ENCODE measurements at places on chromosomes 2 and 18.

DNA sequence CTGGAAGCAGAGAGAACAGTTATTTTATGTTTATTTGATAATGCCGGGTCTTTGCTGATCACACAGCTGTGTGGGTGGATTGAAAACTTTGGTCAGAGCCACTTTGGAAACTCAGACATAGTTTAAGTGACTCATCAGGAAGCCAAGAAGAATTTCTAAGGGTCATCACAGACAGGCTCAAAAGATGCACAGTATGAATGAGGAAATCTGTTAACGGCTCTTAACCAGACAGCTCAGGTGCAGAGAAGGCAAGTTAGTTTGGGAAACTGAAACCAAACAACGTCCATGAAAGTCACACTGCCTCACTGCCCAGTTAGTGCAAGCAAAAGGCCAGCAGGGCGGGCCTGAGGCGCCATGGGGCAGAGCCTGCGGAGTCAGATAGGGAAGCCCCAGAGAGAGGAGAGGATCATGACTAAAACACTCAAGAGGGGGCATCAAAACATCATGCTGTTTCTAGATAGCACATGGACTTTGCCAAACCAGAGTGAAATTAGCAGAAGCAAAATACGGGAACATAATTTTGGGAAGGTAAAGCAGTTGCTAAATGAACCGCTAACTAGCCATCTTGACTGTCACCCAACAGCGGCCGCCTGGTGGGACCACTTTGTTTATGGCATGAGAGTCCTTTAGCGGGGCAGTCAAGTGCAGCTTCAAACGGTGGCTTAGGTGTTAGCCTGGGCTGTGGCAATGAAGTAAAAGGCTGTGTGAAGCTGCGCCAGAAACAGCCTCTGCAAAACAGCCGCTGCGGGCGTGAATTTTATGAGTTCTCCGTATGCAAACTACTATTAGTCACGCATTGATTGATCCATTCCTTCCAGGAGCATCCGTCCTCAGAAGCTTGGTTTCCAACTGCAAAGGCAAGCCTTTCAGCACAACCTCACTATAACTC is 101.2 kb downstream of the KCTD18 start:
- no peak for DNase-seq

GRCh38 chr18:35513181-35513936 is 15.6 kb upstream of the INO80C start:
- no peak for DNase-seq

DNA sequence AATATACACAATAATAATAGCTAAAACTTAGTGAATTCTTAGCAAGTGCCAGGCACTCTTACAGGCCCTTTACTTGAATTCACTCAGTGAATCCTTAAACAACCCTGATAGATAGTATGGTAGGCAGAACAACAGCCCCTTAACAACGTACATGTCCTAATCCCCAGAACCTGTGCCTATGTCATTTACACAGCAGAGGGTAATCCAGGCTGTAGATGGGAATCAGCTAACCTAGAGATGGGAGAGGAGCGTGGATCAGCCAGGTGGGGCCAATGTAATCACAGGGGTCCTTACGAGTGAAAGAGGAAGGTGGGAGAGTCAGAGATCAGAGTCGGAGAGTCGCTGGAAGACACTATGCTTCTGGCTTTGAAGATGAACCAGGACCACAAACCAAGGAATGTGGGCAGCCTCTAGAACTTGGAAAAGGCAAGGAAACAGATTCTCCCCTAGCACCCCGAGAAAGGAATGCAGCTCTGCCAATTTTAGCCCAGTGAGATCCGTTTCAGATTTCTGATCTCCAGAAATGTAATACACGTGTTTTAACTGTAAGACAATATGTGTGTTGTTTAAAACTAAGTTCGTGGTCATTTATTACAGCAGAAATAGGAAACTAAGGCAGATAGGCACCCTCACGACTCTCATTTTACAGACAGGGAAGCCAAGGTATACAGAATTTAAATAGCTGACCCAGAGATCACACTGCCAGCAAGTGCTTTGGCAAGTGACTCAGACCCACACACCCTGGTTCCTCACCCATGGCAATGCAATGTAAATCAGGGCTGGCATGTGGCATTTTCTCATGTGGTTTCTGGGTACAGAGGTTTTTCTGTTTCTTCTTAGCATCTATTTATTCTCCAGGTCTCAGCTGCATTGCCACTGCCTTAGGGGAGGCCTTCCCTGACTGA is 68.9 kb downstream of the DOCK10 start:
- DNase-seq, result peak; percentile 4

GRCh38 chr2:55431982-55432627 is 12.4 kb upstream of the CCDC88A start:
- DNase-seq, result no peak

- no peak for DNase-seq
Observed at GRCh38 chr2:79041032-79041448, 15.5 kb downstream of the REG3G start.

- no peak for DNase-seq
Observed at GRCh38 chr2:4247791-4248190, 544.4 kb downstream of the DCDC2C start.

DNA sequence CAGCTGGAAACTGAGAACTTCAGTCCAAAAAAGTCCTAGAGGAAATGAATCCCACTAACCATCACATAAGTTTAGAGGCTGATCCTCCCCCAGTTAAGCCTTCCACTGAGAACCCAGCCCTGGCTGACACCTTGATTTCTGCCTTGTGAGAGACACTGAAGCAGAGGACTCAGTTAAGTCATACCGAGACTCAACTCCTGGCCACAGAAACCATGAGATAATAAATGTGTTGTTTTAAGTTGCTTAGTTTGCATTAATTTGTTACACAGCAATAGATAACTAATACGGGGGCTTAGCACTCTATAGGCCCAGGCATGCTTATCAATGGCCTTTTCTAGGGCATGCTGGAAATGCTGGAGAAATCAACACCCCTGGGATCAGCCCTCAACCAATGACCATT is 3.4 kb upstream of the ADD2 start:
- DNase-seq, result no peak

DNA sequence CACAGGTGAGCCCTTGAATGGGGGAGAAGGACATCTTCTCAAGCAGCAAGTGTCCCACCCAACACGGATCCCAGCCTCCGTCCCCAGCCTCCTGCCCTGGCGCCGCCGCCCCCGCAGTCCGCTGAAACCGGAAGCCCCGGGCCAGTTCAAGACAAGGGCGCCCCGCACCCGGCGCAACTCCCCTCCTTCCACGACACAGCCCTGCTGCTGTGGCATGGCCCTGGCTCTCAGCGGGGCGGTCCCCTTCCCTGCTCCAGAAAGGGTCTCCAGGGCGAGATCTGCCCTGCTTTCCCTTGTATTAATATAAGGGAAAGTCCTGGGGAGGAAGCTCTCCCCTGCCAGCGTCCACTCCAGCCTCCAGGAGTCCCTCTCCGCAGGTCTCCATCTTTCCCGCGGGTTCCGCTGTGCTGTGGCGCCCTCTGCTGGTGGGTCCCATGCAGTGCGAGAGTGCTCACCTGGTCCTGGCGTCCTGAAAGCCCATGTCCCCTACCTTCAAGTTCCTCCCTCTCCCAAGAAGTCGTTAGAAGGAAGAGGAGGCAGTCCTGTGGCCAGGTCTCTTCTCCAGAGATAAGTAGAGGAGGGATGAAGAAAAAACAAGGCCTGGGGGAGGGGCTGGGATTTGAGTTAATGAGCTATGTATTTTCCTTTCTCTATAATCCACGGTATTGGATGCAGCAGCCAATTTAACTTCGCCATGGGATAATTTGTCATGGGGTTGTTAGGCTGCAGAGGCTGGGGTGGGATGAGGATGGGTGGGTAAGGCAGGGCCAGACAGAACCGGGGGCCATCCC is 176.0 kb downstream of the SMAD2 start:
- DNase-seq, result no peak

DNA sequence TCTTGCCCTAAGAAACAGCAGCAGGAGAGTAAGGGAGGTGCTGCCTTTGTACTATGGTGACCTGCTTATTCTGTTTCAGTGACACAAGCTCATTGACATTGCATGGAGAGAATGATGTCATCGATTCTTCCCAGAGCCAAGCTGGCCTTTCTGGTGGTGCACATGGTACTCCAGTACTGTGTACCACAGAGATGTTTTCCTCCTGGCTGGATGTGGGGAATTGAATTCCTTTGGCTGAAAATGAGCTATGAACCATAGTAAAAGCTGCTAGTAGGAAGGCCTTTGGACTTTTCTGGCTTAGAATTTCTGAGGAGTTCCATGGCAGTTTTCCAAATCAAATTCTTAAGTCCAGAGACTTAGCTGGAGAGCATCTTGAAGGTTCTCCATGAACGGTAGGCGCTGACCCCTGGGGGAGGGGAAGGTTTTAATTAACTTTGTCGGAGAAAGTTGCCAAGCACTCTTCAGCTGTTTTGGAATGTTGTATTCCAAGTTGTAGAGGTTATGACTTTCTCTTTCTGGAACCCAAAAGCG is 17.1 kb upstream of the B3GNT2 start:
- no peak for DNase-seq

DNA sequence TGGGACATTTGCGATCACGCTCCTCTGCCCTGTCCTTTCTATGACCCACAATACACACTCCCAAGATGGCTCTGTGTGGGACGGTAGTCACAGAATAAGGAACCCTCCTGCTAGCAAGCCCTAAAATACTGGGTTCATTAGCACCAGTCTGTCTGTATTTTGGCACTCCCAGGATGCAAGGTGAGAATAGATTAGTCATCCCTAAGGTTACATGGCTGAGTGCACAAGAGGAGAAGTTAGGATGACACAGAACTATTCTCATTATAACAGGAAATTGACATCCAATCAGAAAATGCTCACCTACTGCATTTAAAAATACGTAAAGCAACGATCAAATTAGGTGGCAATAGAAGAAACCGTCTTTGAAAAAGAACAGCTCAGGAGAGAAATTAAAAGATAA is 590.2 kb downstream of the EPHA4 start:
- no peak for DNase-seq

GRCh38 chr18:72878143-72878542 is 10.4 kb upstream of the NETO1 start:
- no peak for DNase-seq

GRCh38 chr2:39772086-39772811 is 6.8 kb downstream of the THUMPD2 start:
- DNase-seq, result no peak

GRCh38 chr2:98510322-98510662 is 65.6 kb downstream of the INPP4A start:
- DNase-seq, result no peak

DNA sequence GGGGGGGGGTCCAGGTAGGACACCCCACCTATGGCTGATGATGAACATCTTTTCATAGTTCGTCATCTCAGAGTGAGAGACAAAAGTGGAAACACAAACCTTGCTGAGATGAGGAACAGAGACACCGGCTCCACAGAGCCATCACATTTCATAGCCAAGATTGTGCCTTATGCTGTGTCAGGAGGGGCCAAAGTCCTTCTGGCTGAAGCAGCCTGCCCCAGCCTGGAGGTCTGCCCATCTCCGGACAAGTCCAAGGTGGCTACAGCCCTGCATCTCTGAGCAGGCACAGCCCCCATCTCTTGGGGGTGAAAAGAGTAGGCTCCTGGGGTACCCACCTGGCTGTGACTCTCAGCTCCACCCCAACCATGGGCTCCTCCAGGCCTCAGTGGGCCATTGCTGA is 70.3 kb downstream of the ZBTB7C start:
- DNase-seq, result no peak

- DNase-seq, result no peak
Observed at GRCh38 chr2:69769272-69769671, 27.3 kb downstream of the ANXA4 start.

DNA sequence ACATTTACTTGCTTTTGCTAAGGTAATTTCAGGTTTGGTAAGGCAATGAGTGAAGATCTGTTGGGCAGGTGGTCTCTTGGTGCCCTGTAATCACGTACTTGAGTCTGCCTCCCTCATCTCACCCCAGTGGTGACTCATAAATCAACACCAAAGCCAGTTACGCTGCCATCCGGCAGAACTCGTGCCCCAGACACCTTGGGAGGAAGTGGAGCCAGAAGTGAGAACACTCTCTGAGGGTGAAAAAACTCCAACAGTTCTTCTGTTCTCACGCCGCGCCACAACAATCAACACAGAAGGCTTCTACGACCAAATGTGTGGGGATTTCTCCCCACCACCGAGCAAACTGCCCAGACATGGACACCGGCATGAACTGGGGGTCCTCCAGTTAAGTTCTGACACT is 206.2 kb downstream of the ARL4C start:
- DNase-seq, result peak; percentile 76

- no peak for DNase-seq
Observed at GRCh38 chr2:37323781-37324535, 675 bp downstream of the PRKD3 start.

DNA sequence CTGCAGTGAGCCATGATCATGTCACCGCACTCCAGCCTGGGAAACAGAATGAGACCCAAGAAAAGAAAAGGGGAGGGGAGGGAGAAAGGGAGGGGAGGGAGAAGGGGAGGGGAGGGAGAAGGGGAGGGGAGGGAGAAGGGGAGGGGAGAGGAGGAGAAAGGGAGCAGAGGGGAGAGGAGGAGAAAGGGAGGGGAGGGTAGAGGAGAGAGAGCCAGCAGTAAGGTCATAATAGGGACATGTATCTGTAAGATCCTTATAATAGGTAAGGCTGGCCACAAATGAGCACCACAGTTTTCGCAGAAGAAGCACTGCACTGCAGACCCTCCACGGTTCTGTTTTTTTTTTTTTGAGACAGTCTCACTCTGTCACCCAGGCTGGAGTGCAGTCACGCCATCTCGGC is 62.6 kb downstream of the STPG4 start:
- DNase-seq, result no peak

- DNase-seq, result no peak
Observed at GRCh38 chr2:190980630-190981209, 33.3 kb downstream of the STAT1 start.

DNA sequence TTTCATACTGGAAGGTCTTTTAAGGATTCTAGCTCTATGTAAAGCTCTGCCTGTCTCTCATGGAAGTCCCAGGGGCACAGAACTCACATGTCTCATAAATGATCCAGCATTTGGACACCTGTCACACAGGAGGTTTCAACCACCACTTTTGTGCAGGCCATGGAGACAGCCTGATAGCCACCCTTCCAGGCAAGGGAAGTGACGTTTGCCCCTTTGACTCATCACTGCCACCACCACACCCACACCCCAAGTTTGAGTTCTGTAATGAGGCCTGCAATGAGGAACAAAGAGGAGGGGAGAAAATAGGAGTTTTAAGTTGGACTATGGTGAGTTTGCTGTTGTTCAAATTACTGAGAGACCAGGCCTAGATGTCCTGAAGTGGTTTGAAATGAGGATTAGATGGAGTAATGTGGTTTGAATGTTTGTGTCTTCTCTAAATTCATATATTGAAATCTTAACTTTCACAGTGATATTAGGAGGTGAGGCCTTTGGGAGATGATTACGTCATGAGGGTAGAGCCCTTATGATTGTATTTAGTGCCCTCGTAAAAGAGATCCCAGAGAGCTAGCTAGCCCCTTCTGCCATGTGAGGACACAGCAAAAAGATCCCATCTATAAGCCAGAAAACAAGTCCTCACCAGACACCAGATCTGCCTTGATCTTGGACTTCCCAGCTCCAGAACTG is 175.3 kb upstream of the EPHA4 start:
- DNase-seq, result no peak

DNA sequence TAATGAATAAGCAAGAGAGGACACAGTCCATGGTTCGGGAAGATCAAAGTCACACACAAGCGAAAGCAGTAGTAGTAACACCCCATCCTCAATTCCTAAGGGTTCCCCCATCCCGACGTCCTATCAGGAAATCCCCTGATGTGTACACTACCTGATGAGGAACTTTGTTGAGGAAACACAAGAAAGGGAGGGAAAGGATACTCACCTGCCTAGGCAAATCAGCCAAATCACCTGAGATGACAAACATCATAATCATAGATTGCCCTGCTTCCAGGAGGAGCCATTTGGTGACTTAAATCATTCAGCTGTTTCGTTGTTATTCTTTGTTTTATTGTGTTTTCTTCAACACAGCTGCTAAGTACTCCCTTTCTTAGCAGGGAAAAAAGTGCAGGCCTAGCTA is 55.5 kb upstream of the SPOPL start:
- DNase-seq, result no peak

- DNase-seq, result no peak
Observed at GRCh38 chr2:127097471-127097765, 9.5 kb downstream of the BIN1 start.

Measured in stimulated activated CD8-positive, alpha-beta memory T cell treated with anti-CD3 and anti-CD28 coated beads, Interleukin-4, amount 100 ng/mL, for 1 hour (primary cell).